ENCODE measurements at places on chromosomes 7 and 10.

- no peak for DNase-seq
Observed at GRCh38 chr7:39540320-39540719, 25.9 kb upstream of the YAE1 start.

GRCh38 chr7:52184006-52184703, 851.3 kb upstream of the POM121L12 start:
- DNase-seq: no peak

- no peak for DNase-seq
Observed at GRCh38 chr10:11831520-11831951, 8.4 kb downstream of the PROSER2 start.

DNA sequence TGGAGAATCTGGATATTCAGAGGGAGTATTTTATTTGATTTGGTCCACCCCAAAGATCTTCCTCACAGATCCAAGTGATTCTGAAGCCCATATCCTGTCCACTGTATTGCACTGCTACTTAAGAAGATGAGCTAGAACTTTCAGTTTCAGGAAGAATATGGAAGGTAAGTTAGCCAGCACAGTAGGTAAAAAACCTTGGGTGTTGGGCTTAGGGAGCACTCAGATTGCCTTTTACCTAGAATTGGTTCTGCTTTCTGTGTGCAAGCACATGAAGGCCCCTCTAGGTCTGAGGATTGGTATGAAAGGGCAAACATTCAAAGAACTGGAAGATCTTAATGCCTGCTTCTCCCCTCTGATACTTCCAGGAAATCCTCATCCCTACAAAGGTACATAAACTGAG, 146.7 kb upstream of the COL1A2 start:
- DNase-seq: no peak

DNA sequence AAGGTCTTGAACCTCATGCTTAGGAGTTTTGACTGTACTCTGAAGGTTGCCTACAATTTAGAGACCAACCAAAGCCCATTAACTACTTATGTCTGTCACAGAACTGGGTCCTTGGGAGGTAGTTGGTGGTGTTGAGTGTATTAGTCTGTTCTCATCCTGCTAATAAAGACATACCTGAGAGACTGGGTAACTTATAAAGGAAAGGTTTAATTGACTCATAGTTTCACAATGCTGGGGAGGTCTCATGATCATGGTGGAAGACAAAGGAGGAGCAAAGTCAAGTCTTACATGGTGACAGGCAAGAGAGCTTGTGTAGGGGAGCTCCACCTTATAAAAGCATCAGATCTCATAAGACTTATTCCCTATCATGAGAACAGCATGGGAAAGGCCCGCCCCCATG, 319.6 kb upstream of the ZMIZ1 start:
- DNase-seq: no peak

DNA sequence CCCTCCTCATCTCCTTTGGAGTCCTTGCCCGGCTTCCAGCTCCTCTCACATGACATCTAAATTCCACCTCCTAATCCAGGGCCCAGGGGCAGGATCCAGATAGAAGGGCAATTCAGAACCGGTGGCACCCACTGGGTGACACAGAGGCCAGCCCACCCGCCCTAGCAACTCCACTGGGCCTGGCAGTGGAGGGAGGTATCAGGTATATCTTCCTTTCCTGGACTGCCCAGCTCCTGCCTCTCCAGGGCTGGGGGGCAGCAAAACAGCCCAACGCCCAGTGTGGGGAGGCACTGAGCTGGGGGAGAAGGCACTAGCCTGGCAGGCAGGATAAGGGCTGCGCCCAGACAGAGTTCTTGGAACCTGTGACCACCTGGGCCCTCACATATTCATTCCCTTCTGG, 10.4 kb upstream of the TRIM8 start:
- no peak for DNase-seq

DNA sequence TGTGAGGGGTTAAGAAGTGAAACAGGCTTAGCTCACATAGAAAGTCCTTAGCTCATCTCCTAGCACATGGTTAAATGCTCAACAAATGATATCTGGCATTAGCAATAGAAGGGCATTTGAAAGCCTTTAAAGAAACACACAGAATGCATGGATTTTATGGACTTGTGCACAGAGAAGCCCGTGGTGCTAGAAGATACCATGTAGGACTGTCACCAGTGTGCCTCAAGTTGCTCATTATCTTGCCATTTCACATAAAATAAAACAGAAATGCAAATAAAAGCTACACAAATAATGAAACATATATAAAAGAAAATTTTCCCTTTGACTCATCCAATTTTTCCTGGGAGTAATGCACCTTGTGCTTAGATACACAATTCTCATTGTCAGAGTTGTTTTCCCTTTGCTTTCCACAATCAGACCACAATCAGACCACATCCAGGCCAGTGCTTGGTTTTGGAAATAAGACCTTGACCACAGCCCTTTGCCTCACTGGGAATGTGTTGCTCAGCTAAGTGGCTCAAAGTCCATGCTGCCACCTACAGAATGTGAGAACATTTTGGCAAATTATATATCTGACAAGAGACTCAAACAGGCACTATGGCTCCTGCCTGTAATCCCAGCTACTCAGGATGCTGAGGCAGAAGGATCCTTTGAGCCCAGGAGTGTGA, 9.5 kb upstream of the WDR11 start:
- DNase-seq: no peak

- no peak for DNase-seq
Observed at GRCh38 chr10:126175641-126176262, 212.5 kb downstream of the ADAM12 start.

DNA sequence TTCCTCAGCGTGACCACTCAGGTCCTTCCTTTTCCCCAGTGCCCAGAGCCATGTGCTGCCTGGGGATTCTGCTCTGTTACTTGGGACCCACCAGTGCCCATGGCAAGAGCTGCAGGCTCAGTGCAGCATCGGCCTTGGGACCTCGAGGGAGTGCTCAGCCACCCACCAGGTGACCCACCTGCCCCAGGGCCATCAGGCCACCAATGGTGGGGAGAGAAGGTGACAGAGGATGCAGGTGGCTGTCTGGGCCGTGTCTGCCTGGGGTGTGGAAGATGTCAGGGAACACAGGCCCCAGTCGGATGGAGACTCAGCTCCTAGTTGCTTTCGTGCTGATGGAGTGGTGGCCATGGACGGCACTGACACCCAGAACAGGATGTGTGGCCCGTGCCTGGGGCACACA, 104.7 kb upstream of the FAM20C start:
- no peak for DNase-seq

DNA sequence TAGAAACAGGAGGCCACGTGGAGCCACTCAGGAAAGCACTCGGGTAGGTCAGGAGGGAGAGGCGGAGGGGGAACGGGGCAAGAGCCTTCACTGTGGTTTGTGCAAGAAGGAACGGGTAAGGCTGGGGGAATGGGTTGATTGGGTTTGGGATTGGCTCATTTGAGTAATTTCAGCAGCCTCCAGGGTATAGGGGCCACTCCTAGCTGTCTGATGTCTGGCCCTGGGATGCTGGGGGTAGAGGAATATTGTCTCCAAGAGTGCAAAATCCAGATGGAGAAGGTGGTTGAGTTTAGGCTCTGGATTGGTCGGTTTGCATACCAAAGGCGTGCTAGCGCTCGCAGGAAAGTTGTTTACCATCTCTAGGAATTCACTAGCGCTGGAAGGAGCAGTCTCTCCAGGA, 47.2 kb downstream of the MYL10 start:
- peak; percentile 6 for DNase-seq

DNA sequence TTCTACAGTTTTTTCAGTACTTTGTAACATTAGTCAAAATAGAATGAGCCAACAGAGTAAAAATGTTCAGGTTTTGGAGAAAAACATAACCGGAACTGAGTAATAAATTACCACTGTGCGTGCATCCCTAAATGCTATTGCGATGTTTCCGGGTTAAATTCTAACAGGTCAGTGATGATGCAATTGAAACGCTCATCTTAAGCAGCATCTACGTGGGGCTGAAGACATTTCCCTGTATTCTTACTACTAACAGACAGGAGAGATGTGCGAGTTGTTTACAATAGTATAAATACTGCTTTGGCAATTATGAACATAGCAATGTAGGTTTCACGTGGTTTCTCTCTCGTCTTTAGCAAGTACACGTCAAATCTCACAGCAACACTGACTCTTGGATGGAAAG, 149.4 kb downstream of the USP6NL start:
- DNase-seq: no peak

DNA sequence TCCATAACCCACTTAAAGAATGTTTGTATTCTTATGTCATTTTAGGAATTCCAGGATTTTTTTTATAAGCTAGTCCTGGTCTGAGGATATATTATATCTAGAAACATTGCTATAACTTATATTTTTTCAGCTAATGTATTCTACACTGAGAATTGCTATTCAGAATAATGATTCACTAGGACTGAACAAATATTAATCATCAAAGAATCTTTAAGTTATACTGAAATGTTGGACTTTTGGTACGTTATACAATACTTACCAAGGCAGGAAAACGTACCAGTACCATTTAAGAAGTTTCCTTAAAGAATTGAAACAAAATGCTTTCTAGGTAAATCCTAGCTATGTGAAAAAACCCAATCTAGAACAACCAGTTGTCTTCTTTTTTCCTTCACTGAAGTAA, 18.4 kb downstream of the PTTG1IP2 start:
- no peak for DNase-seq

DNA sequence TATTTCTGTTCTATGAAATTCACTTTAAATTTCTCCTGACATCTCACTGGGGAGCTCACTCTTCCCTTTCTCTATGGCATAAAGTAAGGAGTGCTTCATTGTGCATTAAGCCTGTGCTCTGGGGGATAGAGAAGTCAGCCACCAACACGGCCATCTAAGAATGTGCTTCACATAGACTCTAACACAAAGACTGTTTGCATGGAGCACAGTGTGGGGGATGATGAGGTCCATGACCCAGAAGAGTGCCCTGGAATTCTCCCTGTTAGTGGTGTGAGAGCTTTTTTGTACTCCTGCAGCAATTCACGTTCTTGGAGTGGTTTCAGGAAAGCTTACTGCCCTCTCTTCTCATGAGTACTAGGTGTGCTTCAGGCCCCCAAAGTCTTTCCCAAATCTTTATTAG, 43.9 kb upstream of the PDZD8 start:
- no peak for DNase-seq

DNA sequence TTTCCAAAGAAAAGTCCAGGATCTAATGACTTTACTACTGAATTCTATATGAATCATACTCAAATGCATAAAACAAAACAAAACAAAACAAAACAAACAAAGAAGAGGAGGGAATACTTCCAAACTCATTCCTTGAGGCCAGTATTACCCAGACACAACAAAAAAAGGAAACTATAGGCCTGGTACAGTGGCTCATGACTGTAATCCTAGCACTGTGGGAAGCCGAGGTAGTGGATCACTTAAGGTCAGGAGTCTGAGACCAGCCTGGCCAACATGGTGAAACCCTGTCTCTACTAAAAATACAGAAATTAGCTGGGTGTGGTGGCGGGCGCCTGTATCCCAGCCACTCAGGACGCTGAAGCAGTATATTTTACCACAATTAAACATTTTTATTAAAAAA, 114.6 kb downstream of the NRBF2 start:
- DNase-seq: no peak

GRCh38 chr7:111400088-111400487, 162.2 kb downstream of the IMMP2L start:
- DNase-seq: no peak

DNA sequence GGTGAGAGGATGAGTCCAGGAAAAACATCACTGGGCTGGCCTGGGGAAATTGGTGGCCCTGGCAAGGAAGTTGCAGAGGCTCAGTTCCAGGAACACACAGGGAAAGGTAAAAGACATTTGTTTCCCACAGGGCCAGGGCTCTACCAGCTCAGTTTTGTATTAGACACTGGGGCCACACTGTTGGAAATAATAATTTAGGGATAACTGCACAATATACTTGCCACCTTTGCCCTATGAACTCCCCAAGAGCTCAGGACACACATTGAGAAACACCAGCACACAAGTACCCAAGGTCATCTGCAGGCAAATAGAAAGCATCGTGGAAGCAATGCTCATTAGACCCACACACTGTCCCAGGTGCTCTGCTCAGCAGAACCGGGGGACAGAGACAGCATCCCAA, 617.6 kb downstream of the PTPRN2 start:
- DNase-seq: no peak

- no peak for DNase-seq
Observed at GRCh38 chr10:27699776-27700175, 45.8 kb downstream of the MKX start.

GRCh38 chr10:92146107-92146506, 144.8 kb downstream of the CPEB3 start:
- DNase-seq: no peak

Data from activated CD8-positive, alpha-beta memory T cell treated with anti-CD3 and anti-CD28 coated beads, Interleukin-2, amount 50 U/mL, for 48 hours (primary cell).